ENCODE measurements at places on chromosomes 3 and 15.

- peak; percentile 80 for DNase-seq
Measured at GRCh38 chr3:158672215-158673176, at the start of gene LXN. LXN (minus strand) TSS chr3:158672648; CDS start chr3:158672478, 170 bp downstream.

DNA sequence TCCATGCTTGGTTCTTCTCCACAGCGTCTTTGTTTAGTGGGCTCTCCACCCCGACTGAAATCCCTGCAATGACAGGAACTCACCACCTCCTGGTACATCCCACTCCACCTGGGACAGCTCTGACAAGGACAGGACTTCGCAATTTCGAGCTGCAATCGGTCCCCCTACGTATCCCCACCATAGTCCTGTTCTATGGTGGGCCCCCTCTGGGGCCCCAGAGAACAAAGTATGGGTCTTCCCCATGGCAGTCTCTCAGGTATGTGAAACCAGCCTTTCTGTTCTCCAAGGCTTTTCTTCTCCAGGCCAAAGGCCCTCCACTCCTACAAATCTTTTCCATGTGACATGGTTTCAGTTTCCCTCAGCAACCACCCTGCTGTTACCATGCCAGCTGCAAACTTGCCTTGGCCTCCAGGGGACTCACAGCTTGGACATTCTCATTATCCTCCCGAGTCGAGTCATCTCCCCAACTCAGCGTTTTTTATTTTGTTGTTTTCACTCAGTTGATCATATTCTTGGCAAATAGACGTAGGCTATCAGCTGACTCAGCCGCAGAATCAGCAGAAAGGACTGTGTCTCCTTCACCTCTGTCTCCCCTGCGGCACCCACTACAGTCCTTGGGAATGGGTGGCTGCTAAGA, 233.3 kb downstream of the OPA1 start:
- DNase-seq = no peak

GRCh38 chr3:160098926-160099626, 110.4 kb downstream of the IL12A start:
- no peak for DNase-seq

DNA sequence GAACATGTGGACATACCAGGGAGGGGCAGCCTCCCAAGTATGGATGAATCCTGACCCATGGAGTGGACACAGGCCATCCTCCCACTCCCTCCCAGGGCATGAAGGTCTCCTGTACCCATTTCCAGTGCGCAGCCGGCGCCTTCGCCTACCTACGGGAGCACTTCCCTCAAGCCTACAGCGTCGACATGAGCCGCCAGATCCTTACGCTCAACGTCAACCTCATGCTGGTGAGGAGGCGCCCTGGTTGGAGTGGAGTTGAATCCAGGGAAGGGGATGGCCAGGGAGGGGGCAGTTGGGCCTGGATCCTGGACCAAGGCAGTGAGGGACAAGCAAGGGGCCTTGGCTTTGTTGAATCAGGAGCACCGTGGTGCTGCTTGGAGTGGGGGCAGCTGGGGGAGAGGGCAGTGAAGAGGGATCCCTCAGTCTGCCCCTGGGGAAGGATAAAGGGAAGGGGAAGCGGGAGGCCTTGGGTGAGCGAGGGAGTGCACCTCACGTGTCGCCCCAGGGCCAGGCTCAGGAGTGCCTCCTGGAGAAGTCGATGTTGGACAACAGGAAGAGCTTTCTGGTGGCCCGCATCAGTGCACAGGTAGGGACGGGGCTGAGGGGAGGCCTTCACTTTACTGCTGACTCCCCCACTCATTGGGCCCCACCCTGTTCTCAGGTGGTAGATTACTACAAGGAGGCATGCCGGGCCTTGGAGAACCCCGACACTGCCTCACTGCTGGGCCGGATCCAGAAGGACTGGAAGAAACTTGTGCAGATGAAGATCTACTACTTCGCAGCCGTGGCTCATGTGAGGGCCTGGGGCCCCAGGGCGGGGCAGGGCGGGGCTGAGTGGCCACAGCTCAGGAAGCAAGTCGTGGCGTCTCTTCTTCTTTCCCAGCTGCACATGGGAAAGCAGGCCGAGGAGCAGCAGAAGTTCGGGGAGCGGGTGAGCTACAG, 25.3 kb downstream of the PTPN23 start:
- no peak for DNase-seq

DNA sequence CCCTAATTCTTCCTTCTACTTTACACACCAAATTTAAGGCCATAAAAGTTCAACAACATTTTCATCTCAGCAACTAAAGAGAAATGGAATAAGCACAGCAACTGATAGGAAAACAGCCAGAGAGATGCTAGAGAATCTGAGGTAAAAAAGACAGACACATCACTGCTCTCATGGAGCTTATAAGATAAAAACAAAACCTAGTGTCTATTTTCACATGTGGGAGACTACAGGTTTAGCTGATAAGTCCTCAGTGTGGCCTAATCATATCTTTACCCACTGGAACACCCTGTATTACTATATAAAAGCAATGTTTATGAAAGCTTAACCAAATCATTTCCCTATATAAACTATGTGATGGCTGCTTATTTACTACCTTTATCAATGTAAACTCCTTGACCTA, 33.0 kb downstream of the KPNA4 start:
- DNase-seq = no peak

DNA sequence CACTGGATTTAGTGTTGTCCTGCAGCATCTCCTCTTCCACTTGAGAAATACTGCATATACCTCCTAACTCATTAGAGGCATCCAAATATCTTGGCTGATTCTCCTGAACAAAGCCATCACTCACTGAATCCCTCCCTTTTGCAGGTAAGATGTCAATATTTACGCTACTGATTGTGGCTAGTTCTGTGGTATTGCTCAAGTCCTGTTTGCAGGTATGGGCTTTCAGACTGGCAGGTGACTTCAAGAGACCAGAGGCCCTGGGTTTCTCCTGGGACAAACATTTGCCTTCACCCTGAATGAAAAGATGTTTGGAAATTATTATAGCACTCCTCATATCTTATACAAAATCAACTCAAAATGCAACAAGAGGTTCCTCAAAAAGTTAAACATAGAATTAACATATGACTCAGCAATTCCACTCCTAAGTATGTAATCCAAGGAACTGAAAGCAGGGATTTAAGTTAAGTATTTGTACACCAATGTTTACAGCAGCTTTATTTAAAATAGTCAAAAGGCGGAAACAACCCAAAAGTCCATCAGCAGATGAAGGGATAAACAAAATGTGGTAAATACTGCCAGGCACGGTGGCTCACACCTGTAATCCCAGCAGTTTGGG, 18.6 kb downstream of the NEK4 start:
- DNase-seq = no peak

GRCh38 chr15:88342666-88343065, 86.1 kb upstream of the NTRK3 start:
- DNase-seq = no peak

GRCh38 chr3:42349765-42350594, 60.4 kb downstream of the LYZL4 start:
- no peak for DNase-seq

GRCh38 chr3:52091586-52092270, 35.4 kb upstream of the DUSP7 start:
- no peak for DNase-seq

DNA sequence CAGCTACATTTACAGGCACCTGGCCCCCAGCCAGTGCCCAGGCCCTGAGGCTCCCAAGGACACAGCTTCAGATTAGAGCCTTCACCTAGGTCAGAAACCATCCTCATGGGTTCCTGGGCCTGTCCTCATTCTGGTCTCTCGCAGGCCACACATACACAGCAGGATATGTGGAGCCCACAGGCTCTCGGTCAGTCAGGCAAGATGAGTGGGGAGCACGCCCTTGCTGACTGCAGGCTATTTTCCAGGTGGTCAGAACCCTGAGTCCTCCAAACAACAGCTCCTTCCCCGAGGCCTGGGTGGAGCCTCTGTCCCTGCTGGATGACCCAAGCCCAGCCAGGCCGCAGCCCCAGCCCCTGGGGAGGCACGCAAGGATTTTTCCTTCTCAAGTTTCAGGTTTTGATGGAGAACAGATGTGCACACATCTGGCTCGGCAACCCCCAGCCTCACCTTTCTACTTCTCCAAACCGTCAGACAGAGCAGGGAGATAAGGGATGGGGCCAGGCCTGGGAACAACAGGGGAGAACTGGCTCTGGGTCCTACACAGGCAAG, 1.6 kb downstream of the STRA6 start:
- no peak for DNase-seq

DNA sequence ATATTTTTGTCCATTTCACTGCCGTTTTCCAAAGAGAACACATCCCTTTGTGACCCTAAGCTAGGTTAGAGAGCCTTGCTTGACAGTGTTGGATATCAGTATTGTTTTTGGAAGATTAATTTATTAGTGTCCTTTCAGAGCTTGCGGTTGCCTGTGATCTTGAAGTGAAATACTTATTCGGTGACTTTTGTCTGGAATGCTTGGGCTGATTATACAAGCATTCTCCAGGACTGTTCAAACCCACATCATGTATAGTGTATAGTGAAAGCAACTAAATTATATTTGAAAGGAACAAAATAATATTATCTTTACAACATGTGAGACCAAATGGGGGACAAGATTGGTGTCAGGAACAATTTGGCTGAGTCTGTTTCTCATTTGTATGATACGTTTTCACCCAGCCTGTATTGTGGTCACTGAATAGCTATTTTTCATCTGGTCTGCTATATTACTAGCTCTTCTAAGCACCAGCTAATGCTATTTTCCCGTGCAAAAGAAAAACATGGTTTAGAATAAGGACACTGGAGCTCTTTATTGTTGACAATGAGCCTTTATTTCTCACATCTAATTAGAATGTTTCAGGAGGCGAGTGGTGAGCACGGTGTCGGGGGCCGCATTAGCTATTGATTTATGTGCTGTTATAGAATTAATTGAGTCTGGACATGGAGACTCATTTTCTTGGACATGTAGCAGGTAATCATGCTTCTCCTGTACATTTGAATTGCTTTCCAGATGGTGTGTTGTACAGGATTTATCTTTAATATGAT, 158.1 kb downstream of the APBA2 start:
- no peak for DNase-seq
